ENCODE measurements at places on chromosomes 7 and 10.

GRCh38 chr7:27873981-27874957 lies 134.3 kb downstream of the TAX1BP1 start:
- DNase-seq, result peak; percentile 52

- no peak for DNase-seq
Observed at GRCh38 chr10:43102063-43102828, 25.4 kb downstream of the RET start.

DNA sequence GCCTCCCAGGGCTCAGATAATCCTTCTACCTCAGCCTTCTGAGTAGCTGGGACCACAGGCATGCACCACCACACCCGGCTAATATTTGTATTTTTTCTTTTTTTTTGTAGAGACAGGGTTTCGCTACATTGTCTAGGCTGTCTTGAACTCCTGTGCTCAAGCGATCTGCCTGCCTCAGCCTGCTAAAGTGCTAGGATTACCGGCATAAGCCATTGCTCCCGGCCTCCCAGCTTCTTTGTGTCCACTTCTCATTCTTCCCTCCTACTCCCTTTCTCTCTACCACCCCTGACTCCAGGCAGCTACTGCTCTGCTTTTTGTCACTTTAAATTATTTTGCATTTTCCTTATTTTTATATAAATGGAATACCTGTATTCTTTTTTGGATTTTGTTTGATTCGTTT lies 83.4 kb downstream of the PALS2 start:
- no peak for DNase-seq

GRCh38 chr7:34558022-34558421 lies 100.0 kb upstream of the NPSR1 start:
- no peak for DNase-seq

DNA sequence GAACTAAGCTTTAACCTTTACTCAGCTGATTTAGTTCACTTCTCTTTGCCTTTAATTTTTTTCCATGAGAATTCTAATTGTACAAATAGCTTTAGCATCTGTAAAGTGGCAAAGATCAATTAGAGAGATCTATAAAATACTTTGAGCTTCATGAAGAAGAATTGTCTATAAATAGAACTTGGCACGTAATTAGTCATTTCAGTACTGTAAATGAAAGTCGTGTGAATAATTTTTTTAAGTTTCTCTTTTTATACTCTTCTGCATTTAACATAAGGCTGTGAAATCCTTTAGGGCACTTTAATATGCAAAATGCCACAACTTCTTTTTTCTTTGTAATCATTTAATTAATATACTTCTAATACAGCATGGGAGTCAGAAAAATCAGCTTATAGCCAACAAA lies 177.8 kb downstream of the CSTF2T start:
- no peak for DNase-seq

GRCh38 chr7:136998495-136998894 lies 130.0 kb downstream of the CHRM2 start:
- no peak for DNase-seq

GRCh38 chr7:70569335-70569819 lies 562.6 kb upstream of the GALNT17 start:
- no peak for DNase-seq

GRCh38 chr10:119536508-119537025 lies 6.0 kb downstream of the RGS10 start:
- no peak for DNase-seq

GRCh38 chr7:28749638-28750037 lies 208.5 kb downstream of the TRIL start:
- no peak for DNase-seq

- no peak for DNase-seq
Observed at GRCh38 chr7:20331910-20332813, 1.5 kb downstream of the ITGB8 start.

DNA sequence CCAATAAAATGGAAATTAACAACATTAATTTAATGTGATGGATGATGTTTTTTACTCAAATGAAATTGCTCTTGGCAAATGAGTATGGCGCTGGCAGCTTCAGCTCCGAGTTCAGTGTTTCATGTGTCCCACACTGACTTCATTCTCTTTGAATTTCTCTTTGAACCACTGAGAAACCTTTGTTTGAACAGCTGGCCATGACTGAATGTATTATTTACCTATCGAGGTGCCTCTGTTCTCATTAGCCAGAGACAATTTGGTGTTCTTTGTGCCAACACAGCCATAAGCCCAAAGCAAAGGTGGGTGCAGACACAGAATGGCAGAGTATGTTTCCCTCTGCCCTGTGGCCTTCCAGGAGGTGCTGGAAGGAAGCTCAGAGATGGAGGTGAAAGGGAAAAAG lies 42.1 kb downstream of the TMEM178B start:
- DNase-seq, result no peak

- no peak for DNase-seq
Observed at GRCh38 chr10:88835910-88836221, 15.8 kb downstream of the ANKRD22 start.

GRCh38 chr7:32266932-32267475 lies 196.8 kb upstream of the PDE1C start:
- no peak for DNase-seq

DNA sequence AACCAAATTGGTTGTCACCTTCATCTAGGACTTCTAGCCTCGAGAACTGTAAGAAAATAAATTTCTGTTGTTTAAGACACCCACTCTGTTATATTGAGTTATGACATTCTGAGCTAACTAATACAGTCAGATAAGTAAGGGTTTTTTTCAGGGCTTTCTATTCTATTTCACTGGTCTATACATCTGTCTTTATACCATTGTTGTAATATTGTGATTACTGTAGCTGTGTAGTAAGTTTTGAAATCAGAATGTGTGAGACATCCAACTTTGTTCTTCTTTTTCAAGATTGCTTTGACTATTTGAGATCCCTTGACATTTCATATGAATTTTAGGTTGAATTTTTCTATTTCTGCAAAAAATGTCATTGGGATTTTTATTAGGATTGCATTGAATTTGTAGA lies 7.5 kb downstream of the IFIT1 start:
- no peak for DNase-seq

DNA sequence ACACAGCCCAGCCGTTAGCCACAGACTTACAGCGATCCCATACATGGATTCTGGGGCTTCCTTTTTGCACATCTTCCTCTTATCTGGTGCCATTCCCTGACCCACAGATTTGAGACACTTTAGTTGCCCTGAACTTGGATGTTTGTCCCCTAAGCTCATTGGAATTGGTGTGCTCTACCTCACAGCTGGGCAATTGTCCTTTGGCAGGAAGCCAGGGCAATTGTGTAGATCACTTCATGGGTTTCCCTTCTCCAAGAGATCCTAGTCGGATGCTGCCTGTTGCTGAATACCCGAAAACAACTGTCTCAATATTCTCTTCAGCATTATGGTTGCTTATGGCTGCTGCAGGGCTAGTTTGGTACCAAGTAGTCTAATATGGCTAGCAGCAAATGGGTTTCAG lies 470.7 kb upstream of the MKI67 start:
- DNase-seq, result no peak

DNA sequence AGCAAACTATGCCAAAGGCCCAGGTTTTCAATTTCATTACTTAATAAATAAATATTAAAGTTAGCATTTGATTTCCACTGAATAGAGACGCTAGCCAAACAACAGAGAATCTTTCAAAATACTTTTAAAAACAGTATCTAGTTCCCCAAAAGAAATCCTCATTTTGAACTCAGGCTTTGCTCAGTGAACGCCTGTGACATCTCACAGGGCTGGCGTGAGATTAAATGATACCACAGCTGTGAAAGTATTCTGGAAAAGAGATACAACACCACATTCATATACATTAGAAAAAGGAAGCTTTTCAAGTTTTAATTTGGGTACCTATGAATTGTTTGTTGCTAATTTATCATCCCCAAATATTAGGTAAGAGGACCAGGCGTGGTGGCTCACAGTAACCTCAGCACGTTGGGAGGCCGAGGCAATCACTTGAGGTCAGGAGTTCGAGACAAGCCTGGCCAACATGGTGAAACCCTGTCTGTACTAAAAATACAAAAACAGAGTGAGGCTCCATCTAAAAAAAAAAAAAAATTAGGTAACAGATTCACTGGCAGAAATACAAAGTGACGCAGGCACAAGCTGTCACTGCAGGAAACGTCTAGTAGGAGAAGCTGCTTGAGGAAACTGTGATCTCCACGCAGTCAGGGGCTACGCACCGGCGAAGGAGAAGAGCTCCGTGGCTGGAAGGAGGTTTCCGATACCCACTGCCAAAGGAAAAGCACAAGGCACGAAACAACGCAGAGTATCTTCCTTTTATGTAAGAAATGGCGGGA lies 50.0 kb downstream of the AMZ1 start:
- DNase-seq, result no peak

DNA sequence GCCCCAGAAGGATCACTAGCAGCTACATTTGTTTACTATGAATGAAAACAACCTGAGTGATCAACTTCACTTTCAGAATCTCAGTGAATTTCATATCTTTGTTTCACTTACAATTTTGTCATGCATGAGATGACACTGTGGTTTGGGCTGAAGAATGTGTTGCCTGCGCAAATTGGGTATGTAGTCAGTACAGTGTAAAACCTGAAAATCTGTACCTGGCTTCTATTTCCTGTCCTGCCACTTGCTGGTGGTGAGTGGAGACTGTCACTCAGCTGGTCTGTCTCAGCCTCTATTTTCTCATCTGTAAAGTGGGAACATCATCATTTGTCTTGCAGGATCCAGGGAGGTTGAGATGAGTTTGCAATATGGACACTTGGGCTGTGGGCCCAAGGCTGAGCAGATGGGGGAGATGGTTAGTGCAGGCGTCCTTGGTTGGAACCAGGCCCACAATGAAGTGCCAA lies 118.0 kb downstream of the WDFY4 start:
- DNase-seq, result no peak

GRCh38 chr7:633381-634018 lies 93.0 kb upstream of the DNAAF5 start:
- no peak for DNase-seq

GRCh38 chr10:12839941-12840611 lies 161.4 kb downstream of the CCDC3 start:
- DNase-seq, result no peak

GRCh38 chr7:4549681-4550080 lies 132.4 kb upstream of the FOXK1 start:
- DNase-seq, result no peak

DNA sequence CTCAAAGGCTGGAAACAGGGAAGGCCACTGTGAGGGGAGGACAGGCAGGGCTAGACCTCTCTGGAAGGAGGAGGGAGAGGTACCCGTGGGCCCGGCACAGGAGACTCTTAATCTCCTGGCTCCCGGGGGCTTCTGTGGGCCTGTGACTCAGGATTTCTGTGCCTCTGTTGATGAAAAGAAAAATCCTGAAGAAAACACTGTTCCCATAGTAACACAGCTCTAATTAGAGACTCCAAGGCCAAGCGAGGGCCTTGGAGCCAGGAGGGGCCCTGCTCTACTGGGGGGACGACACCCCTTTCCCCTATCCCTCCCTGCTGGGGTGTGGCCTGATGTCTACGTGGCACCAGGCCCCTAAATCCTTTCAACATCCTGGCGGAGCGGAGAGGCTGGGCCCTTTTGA lies 174.1 kb upstream of the TNRC18 start:
- no peak for DNase-seq

DNA sequence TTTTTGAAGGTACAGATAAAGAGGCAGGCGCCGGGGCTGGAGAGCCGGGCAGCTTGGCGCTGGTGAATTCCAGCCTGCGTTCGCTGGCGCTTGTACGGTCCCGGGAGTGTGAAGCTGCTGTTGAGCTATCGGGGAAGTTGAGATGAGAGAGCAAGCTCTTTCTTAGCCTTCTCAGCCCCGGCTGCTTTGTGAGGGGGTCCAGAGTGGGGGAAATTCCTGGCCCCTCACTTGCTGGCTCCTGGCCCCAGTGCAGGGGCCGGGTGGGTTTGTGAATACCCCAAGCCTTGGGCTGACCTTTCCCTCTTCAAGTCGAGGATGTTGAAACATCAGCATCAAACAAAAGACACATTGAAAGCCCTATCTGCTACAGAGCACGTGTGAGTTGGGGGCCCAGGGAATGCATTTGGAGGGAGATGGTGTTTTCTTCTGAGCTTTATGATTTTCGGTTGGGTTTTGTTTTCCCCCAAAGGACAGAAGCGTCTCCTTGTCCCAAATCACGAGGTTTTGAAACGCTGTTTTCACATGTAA lies 2.7 kb downstream of the ZMIZ1 start:
- no peak for DNase-seq

DNA sequence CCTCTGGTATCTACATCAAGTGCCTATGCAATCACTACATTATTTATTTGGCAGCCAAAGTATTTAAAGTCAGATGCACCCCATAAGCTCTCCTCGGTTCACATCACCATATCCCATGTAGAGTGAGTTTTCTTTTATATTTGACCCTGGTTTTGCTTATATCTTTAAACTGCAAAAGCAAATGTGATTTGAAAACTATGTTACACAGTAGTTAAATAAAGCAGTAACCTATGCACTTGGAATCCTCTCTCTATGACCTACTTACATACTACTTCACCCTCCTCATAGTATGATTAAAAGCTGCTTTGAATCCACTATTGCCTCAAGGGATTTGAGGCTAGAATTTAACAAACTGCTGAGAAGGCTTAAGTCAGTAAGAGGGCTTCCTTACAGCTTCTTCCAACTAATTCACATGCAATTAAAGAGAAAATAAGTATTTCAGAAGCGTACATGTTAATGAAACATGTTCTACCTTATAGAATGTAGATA lies 2.2 kb upstream of the CELF2 start:
- DNase-seq, result no peak

- DNase-seq, result no peak
Observed at GRCh38 chr7:1545417-1546246, 10.4 kb downstream of the TMEM184A start.

GRCh38 chr7:140611641-140612040 lies 29.0 kb downstream of the DENND2A start:
- DNase-seq, result no peak

GRCh38 chr7:11648980-11649379 lies 183.0 kb downstream of the THSD7A start:
- no peak for DNase-seq

GRCh38 chr7:133345690-133346421 lies 93.0 kb downstream of the EXOC4 start:
- no peak for DNase-seq

- peak; percentile 11 for DNase-seq
Observed at GRCh38 chr7:51141451-51142003, 175.1 kb downstream of the COBL start.

DNA sequence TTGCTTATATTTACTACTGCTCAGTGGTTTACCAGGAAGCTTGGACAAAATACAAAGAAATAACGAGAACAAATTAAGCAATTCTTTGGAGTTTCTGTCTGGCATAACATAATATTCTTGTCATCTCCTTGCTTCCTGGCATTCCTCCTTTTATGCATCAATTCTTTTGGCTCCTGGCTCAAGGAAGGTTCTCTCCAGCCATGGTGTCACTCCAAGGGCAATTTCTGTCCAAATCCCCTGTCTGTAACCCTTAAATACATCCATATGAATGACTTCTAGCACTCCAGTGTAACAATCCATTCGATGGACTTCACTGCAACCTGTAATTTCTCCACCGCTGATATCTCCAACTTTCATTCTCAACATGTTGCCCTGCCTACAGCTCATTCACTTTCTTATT lies 617.7 kb upstream of the ANKRD30A start:
- no peak for DNase-seq

DNA sequence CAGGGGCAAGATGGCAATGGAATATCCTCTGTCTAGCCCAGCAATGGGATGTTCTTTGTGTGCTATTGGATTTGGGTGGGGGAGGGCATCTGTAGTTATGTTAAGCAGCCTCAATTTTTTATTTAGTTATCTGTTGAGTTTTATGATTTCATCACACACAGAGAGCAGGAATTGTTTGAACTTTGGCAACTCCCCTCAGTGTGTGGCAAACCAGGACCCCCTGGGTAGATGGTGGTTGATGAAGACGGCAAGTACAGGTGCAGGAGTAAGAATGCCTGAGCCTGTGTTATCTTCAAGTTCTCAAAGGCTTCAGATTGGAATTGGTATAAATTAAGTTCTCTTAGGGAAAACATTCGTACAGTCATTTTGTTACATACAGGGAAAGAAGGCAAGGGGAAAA lies 142.4 kb upstream of the SAMD8 start:
- no peak for DNase-seq

All from LoVo (cell line).